ENCODE measurements at places on chromosomes 4 and X.

DNA sequence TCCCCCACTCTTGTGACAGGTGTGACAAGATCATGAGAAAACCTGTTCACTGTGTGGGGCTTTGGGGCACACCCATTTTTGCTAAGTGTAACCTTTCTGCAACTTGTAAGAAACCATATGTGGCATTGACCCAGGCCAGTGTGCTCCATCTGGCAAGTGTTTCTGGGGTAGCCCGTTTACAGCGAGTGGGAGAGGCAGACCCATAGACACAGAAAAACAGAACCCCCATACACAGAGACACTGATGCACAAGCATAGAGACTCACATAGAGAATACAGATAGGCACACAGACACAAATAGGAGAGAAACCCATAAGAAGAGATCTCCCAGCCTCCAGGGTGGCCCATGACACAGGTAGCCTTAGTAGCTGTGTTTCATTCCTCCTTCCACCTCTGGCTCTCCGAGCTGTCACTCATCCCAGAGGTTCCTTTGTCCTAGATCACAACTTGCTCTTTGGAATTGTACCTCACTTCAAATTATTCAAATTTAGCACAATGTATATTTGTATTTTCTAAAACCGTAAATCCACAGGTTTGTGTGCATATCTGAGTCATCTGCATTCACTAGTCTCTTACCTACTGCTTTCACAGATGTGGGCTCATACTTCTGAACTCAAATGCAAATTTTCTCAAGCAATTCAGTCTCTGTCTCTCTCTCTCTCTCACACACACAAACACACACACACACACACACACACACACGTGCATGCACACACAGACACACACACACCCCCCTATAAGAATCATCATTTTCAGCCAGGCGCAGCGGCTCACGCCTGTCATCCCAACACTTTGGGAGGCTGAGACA, 114.4 kb downstream of the SH3KBP1 start:
- no peak for DNase-seq

DNA sequence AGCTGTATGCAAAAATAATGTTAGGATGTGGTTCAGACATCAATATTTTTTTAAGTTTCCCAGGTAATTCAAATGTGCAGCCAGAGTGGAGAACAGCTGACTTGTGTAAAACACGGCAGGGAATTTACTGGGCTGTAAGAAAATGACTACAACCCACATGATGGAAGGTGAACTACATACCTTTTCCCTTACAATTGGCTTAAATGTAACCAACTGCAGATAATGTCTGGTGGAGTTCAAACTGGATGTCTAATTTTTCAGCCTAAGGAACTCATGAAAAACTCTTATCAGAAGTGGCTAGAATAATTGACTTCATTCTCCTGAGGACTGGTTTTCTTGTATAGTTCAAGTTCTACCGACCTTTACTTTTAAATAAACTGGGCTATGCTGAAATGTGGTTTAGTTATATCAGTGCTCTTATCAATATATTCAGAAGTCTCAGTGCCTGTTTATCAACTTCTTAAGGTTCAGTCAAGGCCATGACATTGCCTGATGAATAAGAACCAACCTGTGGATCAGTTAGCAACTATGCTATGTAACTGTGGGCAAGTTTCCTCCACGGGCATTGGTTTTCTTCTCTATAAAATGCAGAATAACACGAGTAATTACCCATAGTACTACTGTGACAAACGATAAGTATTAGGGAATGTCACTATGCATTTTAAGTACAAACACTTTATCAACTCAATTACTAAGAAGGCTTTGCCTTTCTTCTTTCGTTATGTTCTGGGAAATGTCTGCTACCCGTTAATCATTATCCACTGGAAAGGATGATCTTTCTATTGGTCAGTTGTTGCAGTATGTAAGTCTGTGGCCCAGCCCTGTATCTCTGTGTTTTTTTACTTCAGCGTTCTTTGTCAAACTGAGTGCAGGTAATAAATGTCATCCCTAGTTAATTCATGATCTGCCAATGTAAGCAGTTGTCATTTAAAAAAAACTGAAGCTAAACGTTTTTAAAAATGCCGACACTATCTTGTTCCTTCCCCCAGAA, 181.6 kb downstream of the PCDH7 start:
- DNase-seq, result no peak

GRCh38 chr4:43049326-43049725, 156.8 kb downstream of the GRXCR1 start:
- no peak for DNase-seq

DNA sequence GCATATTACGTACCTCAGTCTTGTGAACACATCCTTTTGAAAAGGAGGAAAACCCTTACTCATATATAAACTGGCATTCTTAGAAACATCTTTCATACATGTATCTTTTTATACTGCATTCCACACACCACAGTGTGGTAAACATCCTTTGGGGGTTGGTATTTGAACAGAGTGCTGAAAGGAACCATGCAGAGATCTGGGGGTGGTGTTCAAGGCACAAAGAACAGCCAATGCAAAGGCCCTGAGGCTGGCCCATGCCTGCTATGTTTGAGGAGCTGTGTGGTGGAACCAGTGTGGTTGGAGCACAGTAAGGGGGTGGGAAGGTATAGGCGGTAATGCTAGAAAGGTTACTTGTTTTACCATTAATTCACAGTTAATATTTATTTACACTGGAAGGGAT, 2.0 kb downstream of the ELK1 start:
- DNase-seq, result no peak

DNA sequence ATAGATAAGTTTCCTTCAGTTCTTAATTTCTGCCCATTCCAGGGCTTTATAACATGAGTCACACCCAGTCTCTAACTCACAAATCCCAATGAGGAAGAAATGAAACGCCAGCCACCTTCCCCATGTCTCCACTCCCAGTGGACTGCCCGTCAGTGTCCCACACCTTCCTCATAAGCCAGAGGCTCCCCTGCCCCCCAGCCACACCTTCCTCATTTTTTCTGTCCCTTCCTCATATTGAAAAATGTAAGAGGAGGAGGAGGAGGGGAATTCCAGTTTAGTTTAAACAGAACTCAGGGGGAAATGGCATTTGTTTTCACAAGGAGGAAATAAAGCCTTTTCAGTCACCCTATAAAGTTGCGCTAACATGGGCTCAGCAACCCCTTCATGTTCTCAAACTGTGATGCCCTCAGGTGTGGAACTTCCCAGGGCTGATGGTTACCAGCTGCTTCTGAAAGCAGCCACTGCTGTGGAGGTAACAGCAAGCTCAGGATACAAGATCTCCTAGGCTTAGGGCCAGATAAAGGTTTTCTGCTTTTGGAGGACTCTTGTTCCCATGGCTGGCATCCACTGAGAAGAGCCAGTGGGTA, 97.8 kb downstream of the PARM1 start:
- no peak for DNase-seq

DNA sequence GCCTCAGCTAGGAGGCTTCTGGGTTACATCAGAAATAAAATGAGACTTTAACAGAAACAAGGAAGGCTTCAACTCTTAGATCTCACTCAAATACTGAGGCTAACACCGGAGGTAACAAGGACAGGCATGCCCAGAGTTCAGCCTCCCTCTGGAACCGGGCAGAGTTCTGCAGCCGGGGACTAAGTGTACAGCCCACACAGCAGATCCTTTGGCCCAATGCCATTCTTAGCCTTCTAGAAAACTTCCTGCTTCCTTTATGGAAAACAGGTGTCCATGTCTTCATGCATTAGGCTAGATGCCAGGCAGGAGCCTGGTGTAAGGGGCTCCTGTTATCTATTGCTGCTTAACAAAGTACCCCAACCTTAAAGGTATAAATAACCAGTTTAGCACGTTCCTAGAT, 369.7 kb downstream of the BCOR start:
- DNase-seq, result no peak

DNA sequence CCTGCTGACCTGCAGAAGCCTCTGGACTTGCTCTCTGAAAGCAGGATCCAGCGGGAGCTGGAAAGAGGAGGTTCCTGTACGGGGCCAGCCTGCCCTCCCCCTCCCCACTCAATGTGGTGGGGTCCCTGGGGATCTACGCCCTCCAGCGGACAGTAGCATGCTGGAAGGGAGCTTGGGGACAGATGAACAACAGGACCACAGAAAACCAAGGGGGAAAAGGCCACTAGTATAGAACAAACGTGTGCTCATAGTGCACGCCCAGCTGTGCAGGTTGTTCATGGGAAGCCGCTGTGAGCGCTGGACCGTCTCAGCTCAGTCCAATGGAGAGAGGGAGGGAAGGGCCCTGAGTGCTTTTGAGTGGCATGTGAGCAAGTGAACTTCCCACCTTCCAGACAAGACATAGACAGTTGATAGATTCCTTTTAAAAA, 15.8 kb downstream of the HMX1 start:
- no peak for DNase-seq
